Uterus (tissue), 4 donors: ENCODE measurements at places on chromosomes 5 and 9.

DNA sequence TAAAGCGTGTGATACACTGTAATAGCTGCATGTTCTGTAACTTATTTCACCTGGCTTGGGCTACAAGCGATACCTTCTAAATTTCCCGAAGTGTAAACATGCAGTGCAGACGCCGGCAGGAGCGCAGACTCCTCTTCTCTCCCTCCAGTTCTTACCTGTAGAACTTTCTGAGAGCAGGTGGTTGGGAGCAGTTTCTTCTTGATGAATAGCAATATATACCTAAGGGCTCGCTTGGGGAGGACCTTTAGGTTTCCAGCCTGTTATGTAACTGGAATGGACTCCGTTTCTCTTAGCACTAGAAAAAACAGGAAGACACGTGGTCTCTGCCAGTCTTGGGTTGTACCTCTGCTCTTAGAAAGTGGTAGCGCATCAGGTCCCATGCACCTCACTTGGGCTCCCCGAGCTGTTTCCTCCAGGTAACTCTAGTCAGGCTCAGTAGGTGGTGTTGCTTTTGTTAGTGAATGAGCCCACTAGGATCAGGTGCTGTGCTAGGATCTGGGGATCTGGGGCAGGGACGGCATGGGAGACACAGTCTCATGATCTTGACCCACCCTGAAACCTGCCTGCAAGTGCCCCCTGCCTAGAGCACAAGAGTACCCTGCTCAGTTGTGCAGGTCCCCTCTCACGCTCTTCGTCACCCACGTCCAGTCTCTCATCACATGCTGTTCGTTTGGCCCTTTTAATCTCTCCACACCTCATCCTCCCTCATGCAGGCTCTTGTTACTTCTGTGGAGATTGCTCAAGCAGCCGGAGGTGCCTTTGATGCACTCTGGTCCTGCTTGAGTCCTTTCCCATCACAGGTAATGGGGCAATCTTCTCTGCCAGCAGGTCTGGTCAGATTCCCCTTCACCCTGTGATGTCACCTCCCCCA is 2.8 kb downstream of the TENT4A start:
- no peak for DNase-seq
- no peaks in the 10 kb centered on the region for H3K36me3 ChIP-seq
- H3K4me3 ChIP-seq = peak overlapping the region; percentile 68

DNA sequence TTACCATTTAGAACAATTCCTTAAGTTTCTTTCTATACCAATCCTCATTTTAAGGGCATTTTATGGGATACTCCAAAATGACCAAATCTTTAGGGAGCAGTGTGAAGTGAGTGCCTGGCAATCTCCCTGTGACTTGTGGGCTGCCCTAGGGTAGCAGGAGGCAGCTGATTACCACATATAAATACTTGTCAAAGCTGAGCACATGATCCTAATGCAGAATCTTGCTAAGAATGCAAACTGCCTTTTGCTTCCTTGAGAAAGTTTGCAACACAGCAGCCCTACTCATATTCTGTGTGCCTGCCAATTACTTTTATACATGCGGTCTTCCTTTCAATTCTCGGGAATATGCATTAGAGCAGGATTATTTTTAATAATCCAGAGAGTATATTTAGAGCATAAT is 18.2 kb upstream of the NREP start:
- no peak overlapping the region for H3K4me3 ChIP-seq
- no peaks in the 10 kb centered on the region for H3K4me1 ChIP-seq

DNA sequence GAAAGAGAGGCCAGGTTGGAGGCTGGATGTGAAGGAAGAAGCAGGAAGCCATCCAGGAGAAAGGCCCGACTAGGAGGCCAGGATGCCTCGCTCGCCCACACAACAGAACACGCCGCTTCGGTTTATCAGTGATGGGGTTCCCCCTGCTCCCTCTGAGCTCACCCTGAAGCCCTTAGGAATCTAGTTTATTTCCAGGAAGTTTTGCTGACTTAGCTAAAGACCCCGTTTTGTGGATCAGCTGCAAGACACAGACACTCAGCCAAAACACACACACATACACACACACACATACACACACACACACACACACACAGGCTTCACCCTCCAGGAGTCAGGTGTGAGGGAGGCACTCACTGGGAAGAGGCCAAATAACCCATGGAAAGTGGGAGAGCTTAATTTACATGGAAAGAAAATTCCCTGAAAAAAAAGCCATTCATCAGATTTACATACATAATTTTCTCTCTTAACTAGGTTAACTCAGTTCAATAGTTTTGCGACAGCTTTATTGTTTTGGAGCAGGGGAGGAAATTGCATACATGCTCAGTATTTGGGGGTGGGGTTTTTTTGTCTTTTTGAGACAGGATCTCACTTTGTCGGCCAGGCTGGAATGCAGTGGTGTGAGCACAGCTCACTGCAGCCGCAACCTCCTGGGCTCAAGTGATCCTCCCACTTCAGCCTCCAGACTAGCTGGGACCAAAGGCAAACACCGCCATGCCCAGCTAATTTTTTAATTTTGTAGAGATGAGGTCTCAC is 92.7 kb upstream of the HAND1 start:
- no peak overlapping the region for H3K27ac ChIP-seq
- H3K4me1 ChIP-seq = no peaks in the 10 kb centered on the region
- no peaks in the 10 kb centered on the region for H3K27me3 ChIP-seq
- DNase-seq = no peak
- no peaks in the 10 kb centered on the region for H3K36me3 ChIP-seq
- H3K4me3 ChIP-seq = no peak overlapping the region

- no peak overlapping the region for H3K4me3 ChIP-seq
- H3K27ac ChIP-seq = no peak overlapping the region
- DNase-seq = no peak
- no peaks in the 10 kb centered on the region for H3K4me1 ChIP-seq
- no peaks in the 10 kb centered on the region for H3K36me3 ChIP-seq
These were observed 12.6 kb upstream of the GRAMD2B start for GRCh38 chr5:126410623-126411022.

DNA sequence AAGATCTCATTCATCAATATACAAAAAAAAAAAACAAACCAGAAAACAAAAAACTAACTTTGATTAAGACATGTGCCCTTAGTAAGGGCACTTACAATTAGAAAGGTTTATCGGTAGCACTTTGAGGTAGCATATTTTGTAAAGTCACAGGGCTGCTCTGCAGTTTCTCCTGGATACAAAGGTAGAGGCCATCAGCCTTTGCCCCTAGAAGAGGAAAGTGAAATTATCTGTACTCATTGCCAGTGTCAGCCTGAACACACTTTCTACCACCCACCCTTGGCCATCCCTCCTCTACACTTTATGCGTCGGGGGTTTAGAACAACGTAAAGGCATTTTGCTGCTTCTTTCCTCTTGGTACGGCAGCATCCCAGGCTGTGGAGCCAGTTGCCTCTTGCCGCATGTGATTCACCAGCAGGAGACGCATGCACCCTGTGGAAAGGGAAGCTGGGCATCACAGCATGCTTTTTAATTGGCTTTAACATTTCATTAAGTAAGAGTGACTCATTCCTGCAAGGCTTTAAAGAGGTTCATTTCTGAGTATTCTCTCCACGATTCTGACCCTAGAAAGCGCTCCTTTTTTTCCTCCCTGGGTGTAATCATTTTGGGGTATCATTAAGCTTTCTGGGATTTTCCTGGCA is 84.6 kb downstream of the CEMIP2 start:
- no peaks in the 10 kb centered on the region for H3K4me1 ChIP-seq
- no peaks in the 10 kb centered on the region for H3K27me3 ChIP-seq
- DNase-seq = no peak
- no peak overlapping the region for H3K27ac ChIP-seq
- no peak overlapping the region for H3K4me3 ChIP-seq
